ENCODE measurements at places on chromosomes 4 and X. TPM values are rescaled to one million over a fixed set of nuclear protein-coding genes. Genes with fewer than 3 reads are reported as not detected.

The FGF2 gene
- under 0.01 TPM for total RNA-seq

The SPON2 gene
- 4.0 TPM for total RNA-seq

The GRIA2 gene
- total RNA-seq = not detected

The FAM9C gene
- total RNA-seq = not detected

The SPACA5 gene
- total RNA-seq = not detected

The CSAG2 gene
- not detected for total RNA-seq

The BST1 gene
- 13.7 TPM for total RNA-seq

DNA sequence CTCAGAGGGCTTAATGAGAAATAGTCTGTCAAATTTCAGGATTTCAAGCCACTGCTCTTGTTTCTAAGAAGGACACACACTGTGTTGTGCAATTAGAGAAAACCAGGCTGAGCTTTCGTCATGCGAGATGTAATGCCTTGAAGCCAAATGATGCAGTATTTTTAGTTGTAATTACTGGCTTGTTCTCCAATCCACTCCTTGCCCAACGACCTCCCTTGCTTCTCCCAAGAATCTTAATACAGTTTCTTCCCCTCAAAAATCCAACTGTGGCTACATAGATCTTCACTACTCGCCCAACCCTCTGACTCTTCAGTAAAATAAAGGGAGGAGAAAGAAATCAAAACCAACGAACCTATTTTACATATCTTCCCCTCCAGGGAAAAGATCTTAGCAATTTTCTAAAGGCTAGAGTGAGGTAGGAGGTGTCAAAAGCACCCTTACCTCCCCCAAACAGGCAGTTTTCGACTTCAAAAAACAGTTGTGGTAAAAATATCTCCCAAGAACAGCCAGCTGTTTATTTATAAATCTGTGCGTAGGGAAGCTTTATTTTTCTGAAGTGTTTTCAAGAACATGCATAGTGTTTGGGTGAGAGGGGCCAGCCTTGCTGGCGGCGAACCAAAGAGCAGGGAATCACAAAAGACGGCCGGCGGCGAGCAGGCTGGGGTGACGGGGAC is 68.7 kb downstream of the MGST2 start:
- no peak for DNase-seq

DNA sequence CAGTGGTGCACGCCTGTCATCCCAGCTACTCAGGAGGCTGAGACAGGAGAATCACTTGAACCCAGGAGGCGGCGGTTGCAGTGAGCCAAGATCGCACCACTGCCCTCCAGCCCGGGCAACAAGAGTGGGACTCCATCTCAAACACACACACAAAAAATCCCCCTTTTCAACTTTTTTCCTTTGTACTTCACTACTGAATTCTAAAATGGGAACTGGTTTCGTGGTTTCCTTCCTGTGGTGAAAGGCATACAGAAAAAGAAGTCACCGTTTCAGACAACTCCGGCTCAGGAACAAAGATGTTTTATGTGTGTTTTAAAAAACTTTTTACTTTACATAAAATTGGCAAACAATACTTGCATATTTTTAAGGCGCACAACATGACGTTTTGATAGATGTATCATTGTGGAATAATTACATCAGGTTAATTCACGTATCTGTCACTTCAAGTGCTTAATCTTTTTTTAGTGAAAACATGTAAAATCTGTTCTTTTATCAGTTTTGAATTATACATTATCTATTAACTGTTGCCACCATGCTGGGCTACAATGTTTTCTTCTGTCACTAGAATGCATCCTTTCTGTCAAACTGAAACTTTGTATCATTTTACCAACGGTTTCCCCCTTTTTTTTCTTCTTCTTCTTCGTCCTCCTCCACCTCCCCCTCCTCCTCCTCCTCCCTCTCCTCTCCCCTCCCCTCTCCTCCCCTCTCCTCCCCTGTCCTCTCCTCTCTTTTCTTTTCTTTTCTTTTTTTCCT is 186.0 kb downstream of the CRLF2 start:
- DNase-seq = peak; percentile 86

DNA sequence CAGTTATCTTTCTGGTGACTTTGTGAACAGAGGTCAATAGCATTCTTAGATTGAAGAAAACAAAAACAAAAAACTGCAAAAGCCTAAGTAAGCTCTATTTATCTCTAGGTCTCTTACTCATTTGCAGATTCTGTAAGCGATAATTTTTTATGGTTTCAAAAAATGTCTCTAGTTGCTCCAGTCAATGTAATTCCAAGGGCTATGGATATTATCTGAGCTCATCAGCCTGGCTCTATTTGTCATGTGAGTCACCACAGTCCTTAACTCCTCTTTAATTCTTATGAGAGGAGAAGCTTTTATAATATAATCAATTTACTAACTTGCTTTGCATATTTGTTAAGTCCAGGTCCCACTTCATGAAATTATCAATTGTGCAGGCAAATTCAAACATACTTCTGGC is 79.1 kb downstream of the NPFFR2 start:
- DNase-seq = no peak

DNA sequence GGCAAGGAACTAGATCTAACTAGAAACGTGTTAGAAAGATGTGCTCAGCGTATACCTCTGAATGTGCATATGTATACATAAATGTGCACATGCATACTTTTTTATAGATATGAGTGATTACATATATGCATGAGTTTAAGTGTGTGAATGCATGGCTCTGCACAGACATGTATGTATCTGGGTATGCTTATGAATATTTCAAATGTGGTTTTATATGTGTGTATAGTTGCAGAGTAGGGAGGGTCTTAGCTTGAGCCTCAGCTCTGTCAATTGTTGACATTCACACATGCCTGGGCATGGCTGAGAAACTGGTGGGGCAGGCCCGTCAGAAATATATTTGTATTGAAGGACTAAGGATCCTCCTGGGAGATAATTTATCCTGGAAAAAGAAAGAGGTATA is 31.1 kb downstream of the RAP2C start:
- no peak for DNase-seq

GRCh38 chrX:118499295-118499694 is 3.7 kb downstream of the DOCK11 start:
- no peak for DNase-seq

- DNase-seq = no peak
Observed at GRCh38 chr4:98976716-98977115, 18.8 kb upstream of the METAP1 start.

DNA sequence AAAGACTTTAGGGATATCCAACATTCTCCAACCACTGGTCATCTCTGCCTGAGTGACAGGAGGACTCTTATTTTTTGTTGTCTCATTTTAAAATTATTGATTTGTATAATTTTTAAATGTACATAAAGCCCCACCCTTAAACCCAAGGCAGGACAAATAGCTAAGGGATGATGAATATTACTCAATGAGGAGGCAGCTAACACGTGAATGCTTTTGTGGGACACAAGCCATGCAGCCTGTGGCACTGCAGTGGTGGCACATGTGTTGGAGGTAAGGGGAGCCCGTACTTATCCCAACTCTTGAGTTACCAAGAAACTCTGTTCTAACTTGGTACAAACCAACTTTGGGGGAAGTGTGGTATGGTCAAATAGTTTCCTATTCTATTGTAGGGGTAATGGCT is 19.5 kb downstream of the MID1IP1 start:
- DNase-seq = no peak

GRCh38 chrX:41184312-41184711 is 99.1 kb downstream of the USP9X start:
- no peak for DNase-seq

DNA sequence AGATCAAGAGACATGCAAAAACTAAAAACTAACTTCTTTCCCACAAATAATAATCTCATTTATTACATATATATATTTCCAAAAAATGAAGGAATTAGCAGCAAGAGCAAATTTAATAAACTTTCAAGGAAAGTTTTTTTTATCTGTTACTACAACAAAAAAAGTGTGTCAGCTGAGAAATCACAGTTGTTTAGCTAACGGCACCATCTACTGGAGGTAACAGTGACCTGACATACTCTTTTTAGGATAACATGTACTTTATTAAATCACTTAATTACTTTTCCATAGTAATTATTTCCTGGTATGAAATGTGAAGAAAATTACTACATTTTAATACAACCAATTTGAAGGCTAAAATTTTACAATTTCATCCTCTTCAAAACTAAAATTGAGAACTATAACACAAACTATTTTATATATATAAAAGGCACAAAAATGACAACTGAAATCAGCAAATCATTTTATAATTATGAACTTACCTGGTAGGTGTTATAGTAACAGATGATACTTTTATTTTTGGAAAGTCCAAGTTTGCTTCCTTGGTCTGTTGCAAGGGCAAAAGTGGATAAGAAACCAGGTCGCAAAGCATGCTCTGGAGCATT is 9.1 kb downstream of the LAMTOR3 start:
- no peak for DNase-seq

GRCh38 chr4:83875437-83875836 is 339.5 kb downstream of the GPAT3 start:
- no peak for DNase-seq

GRCh38 chr4:96240041-96240440 is 400.1 kb downstream of the PDHA2 start:
- DNase-seq = no peak

All from hematopoietic multipotent progenitor cell (in vitro differentiated cells).